Cardiac fibroblast (primary cell): ENCODE measurements at places on chromosomes 1 and 21.

DNA sequence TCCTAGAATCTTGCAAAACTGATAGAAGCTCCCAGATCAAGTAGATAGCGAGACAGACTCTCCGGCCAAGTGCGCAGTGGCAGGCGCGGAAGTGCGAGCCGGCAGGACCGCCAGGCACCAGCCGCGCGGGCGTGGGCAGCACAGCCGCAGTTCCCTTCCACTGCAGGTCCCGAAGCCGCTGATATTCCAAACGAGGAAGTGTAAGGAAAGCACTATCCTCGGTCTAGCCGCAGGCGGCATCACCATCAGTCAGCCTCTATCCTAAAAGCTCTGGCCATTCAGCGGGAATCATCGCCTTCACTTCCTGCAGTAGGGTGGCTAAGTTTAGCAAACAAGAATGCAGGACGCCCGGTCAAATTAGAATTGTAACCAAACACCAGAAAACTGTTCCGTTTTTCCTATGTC lies 710 bp downstream of the GLRX2 start:
- DNase-seq = peak; percentile 47

DNA sequence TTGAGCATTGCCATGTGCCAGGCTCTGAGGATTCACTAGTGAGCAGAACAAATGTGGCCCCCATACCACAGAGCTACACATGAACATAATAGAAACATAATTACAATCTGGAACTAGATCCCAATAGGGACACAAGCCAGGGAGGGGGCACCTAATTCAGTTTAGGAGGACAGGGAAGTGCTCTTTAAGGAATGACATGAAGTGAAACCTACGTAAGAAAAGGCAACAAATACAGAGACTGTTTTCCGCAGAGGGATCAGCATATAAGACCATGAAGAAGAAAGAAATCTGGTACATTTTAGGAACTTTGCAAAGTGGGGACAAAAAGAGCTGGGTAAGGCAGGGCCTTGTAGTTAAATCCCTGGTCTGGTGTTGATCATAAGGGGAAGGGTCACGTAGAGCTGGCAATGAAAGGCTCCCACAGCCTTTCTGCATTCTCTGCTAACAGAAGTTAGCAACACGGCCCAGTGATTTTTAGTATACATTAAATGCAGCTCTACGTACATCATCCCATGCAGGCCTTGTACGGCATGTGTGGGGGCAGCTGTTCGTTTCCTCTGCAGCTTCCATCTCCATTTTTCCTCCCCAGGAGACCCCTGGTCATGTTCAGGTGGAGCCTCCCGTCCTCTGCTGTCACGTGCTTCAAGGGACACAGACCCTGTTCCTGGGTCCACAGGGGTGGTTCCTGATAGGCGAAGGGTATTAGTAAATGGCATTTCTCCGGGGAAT lies 26.8 kb upstream of the SLC30A1 start:
- no peak for DNase-seq

DNA sequence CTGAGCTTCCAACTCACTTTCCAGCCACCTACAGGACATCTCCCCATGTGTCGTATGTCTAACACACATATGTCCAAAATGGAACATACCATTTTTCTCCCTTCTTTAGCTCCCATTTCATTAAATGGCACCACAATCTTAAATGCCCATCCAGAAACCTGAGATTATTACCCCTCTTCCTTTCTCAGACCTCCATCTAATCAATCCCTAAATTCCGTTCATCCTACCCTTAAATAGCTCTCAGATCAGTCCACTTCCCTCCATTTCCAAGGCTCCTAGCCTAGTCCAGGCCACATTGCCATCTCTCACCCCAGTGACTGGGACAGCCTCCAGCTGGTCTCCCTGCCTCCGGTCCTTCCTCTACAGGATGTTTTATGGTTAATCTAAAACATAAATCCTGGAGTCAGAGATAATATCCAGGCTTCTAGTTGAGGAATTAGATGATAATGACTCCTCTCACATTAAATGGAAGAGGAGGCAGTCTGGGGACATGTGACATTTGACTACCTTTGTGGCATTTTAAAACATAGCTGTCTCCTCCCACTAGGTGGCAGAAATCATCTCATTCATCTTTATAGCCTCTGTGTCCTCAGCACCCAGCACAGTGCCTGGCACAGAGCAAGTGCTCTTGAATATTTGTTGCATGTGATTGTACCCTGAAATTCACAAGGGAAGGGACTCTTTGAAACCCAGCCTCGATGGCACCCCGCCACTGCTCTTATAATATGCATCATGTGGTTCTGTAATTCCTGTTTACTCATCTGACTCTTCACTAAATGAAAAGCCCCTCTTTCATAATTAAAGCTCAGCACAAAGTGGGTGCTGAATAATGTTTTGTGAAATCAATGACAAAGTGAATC lies 102.3 kb downstream of the TMEM53 start:
- DNase-seq = no peak

DNA sequence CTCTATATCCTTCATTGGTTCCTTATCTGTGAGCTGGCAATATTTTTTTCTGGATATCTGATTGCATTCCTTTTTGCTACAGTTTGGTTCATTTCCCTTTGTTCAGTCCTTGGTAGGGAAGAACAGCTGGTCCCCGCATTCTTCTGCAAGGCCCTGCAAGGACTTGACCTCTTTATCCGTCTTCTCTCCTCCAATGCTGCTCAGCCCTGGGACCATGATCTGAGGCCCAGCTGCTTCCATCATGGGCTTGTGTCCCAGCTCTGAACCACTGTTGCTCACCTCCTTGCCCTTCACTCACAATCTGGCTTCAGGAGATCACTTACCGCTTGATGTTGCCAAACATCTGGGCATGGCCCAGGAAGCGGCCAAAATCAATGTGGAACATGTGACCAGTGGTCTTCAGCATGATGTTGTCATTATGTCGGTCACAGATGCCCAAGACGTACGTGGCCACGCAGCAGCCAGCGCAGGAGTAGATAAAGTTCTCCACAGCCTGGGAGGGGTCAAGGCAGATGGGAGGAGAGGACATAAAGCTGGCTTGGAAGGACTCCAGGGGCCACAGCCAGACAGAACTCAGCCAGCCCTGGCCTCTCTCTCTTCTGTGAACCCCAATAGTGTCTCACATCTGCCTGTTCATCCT lies 22.6 kb upstream of the PPP1R15B start:
- DNase-seq = no peak

- peak; percentile 42 for DNase-seq
These were observed 159.1 kb downstream of the EDEM3 start for GRCh38 chr1:184595596-184595995.

DNA sequence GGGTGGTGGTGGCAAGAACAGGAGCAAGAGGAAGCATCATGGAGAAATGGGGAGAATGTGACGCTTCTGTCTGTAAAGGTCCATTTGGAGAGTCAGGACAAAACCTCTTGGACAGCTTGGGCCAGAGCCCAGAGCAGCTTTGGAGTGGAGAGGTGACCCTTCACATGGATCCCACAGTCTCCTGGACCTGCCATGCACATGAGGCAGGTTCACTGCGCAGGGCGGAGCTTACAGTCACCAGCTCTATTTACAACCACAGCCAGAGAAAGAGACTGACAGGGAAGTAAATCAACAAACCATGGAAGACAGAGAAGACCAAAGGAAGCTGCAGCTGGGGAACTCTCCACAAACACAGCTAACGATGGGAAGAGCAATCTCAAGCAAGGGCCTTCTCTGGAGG lies 828 bp upstream of the RGS8 start:
- no peak for DNase-seq

DNA sequence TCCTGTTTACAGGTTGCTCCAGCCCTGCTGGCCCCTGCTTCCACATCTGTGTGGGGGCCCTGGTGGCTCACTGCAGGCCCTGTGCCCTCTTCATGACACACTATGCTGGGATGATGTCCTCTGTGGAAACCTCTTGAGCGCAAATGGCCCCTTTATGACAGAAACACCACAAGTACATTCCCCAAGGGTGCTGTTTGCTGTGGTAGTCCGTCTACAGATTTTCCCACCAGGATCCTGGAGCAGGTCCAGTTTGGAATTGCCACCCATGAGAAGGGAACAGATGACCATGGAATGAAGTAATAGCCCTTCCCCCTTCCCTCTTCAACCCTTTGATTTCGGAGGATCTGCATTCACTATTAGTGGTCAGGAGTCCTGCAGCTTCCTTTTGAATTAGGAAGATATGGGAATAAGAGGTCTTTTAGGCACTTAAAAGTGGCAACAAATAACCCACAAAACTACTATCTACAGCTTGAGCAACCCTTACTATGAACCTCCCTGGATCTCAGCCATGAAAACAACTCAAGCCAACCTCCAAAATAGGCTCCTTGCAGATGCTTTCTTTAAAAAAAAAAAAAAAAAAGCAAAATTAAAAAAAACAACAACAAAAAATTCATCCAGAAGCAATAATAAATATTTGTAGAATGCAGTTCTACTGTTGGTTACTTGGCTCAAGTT lies 121.9 kb upstream of the TSPAN2 start:
- no peak for DNase-seq

GRCh38 chr1:23719162-23719820 lies 24.0 kb upstream of the ELOA start:
- peak; percentile 68 for DNase-seq

GRCh38 chr21:44506279-44507255 lies 33.4 kb downstream of the KRTAP10-1 start:
- DNase-seq = no peak

- peak; percentile 46 for DNase-seq
These were observed 11.9 kb downstream of the SH2D2A start for GRCh38 chr1:156804572-156805243.

DNA sequence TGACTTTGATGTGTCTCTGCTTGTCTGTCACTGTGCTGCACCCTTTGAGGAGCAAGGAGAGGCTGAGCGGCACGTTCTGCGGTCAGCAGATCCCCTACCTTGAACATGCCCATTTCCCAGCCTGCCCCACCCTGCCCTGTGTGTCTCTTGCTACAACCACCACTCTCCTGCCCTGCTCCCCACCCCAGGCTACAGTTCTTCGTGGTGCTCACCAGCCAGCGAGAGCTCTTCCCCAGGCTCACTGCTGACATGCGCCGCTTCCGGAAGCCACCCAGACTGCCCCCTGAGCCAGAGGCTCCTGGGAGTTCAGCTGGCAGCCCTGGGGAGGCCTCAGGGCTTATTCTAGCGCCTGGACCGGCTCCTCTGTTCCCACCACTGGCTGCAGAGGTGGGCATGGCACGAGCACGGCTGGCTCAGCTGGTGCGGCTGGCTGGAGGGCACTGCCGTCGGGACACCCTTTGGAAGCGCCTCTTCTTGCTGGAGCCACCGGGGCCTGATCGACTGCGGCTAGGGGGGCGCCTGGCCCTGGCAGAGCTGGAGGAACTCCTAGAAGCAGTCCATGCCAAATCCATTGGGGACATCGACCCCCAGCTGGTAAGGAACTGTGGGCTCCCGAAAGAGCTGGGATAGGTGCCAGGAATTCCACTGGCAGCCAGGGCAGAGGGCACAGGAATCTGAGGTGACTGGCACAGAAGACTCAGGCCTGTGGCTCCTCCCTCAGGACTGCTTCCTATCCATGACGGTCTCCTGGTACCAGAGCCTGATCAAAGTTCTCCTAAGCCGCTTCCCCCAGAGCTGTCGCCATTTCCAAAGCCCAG lies 5.6 kb downstream of the HYI start:
- DNase-seq = no peak

DNA sequence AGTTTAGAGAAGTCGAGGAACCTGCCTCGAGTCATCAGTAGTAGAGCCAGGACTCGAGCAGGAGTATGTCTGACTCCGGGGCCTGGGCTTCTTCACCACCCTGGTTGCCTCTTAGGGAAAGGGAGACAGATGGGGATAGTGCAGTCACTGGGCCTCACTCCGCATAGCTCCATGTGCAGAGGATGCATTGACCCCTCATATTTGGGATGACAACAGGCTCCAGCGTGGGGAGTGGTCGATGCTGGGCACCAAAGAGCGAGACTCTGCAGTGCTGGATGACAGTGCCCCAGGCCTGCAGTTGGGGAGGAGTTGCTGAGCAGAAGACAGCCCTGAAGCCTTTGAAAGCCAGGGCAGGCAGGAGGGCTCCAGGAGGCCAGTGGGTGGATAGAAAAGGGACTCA lies 20.8 kb upstream of the TENT5C start:
- DNase-seq = no peak

- DNase-seq = no peak
These were observed 59.1 kb downstream of the GORAB start for GRCh38 chr1:170590921-170591705.

DNA sequence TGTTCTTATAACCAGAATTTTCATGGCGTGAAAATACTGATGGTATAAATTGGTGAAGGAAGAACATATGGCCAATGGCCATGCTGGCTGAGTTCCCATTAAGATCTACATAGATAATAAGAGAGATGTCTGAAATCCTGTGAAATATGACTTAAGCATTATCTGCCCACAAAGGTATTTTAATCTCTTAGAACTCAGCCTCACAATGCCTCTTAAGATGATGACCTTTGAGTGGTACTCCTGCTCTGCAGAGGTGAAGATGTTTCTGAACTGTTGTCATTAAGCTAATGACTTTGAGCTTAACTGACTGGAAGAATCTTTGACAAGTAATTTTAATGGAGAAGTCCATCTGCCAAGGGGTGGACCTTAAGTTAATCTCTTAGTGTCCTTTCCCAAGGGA lies 148.7 kb downstream of the ZNF326 start:
- DNase-seq = no peak

GRCh38 chr1:36652011-36652410 lies 169.3 kb upstream of the CSF3R start:
- DNase-seq = no peak

- no peak for DNase-seq
These were observed 46.4 kb upstream of the FASLG start for GRCh38 chr1:172612478-172612877.

- DNase-seq = no peak
These were observed 41.4 kb downstream of the MSH4 start for GRCh38 chr1:75838079-75838478.

DNA sequence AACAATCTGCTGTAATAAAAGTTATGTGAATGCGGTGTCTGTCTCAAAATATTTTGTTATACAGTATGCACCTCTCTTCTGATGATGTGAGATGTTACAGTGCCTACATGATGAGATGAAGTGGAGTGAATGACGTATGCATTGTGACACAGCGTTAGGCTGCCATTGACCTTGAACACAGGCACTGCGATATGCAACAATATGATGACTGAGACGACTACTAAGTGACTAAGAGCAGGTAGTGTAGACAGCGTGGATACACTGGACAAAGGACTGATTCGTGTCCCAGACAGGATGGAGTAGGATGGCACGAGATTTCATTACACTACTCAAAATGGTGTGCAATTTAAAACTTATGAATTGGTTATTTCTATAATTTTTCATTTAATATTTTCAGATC lies 8.4 kb downstream of the SGIP1 start:
- DNase-seq = no peak

GRCh38 chr1:238384381-238384780 lies 493.7 kb upstream of the ZP4 start:
- no peak for DNase-seq

- DNase-seq = no peak
These were observed 48.0 kb upstream of the ITPKB start for GRCh38 chr1:226787071-226787470.

DNA sequence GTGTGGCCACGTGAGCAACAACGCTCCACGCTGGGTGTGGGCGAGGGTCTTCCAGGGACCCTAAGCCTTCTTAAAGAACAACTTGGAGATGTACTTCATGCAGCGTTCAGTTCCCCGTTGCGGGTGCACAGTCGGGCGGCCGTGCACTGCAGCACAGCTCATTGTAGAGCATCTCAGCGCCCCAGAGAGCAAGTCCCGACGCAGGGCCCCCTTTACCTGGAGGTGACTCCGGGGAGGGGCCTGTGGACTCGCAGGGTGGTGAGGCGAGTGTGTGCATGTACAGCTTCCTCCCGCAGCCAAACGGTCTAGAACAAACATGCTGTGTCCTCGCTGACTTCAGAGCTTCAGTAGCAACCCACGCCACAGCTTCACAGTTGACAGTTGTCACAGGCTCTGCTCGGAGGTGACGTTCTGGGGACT lies 19.5 kb downstream of the RRP1 start:
- no peak for DNase-seq
